Activated CD4-positive, alpha-beta T cell treated with anti-CD3 and anti-CD28 coated beads, Interleukin-2, amount 50 U/mL, for 48 hours (primary cell): ENCODE measurements at places on chromosomes 7 and 10.

DNA sequence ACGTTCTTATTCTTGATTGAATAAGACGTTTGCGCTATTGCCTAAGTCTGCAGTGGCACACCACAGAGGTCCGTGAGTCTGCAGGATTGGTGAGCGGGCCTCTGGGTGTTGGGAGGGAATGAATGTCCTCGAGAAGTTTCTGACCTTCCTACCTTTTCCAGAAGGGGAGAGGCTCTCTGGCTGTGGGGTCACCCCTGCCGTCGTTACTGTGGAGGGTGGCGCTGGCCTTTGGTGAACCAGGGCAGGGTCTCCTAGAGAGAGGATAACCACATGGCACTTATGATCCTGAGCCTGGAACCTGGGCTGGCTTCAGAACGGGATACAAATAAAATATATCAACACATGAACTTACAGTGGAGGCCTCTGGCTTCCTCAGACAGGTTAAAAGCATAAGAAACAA is 13.8 kb downstream of the IL15RA start:
- no peak for DNase-seq

GRCh38 chr10:128007056-128007455 is 100.2 kb downstream of the PTPRE start:
- no peak for DNase-seq

- no peak for DNase-seq
Measured at GRCh38 chr10:19209319-19209718, 160.7 kb downstream of the MALRD1 start.

GRCh38 chr7:148241700-148242293 is 348.8 kb upstream of the C7orf33 start:
- DNase-seq, result no peak

DNA sequence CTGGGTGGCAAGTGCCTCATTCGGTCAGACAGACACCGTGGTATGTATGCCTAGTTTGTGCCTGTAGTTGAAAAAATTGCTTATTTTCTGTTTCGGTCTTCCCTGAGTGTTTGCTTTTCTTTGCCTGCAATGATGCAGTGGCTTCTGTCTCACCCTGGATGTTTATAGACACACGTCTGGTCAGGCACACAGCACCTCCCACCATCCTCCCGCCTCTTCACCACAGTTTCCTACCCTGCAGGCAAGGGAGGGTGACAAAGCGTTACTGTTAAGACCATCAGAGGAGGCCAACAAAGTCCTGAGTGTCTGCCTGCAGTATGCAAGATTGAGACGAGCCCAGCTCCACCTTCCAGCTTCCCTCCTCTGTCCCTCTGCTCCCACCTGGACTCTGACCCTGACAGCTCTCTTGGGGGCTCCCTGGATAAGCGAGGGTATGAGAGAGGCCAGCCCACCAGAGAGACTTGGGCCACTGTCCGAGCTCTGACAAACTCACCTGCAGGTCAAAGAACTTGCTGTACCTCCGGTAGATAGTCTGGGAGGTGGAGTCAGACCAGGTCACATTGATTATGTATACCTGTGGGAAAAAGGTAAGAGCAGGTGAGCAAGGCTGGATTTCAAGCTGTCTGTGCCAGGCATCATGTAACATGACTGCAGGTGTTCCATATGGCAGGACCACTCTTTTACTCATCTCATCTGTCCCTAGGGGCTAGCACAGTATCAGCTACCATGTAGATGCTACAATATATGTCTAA is 54.4 kb downstream of the SH3PXD2A start:
- DNase-seq, result peak; percentile 26
